ENCODE measurements at places on chromosomes 6 and 20.

DNA sequence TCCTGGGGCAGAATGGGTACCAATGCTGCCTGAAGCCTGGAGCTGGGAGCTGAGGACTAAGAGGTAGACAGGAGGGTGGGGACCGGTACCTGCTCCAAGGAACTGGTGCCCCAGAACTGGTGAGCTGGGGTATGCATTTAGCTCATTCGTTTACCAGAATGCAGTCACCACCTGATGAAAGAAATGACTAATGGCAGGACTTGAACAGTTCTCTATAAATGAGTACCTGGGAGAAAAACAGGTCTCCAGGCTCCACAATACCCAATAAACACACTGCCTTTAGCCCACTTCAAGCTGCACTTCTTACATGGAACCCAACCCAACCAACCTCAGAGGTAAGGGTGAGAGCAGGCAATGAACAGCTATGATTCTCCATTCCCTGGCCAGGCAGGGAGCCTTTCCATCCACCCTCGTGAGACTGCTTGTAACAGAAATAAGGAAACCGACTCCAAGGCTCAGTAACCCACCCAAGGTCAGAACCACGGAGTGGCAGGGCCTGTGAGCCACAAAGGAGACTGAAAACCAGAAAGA lies 15.4 kb downstream of the FKBP1A start:
- no peak for DNase-seq

DNA sequence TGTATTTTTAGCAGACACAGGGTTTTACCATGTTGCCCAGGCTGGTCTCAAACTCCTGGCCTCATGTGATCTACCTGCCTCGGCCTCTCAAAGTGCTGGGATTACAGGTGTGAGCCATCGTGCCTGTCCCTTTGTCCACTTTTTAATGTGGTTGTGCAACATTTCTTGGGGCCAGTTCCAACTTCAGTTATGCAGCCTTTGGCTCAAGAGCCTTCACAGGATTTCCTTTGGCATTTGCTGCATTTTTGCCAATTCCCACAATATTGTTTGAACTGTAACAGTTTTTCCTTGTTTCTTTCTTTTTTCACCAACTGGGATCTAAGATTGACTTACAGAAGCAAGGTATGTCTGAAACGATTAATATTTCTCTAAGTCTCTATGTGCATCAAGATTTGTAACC lies 63.6 kb downstream of the EDN1 start:
- DNase-seq, result no peak

DNA sequence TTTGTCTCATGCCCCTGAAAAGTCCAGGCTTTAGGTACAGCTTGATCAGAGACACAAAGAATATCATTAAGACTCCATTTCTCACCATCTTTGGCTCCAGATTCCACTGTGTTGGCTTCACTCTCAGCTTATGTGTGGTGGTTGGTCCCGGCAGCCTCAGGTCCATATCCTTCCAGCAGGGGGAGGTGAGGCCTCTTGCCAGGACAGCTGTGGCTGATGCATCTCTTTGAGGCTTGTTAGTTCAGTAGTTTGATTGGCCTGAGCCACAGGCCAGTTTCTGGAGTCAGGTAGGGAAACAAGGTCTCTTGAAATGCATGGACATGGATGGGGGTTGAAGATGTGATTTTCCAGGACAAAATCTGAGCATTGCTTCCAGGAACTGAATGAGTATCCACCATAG lies 62.4 kb downstream of the JAG1 start:
- DNase-seq, result no peak

- DNase-seq, result no peak
Observed at GRCh38 chr6:110609101-110609500, 132.7 kb upstream of the SLC22A16 start.

DNA sequence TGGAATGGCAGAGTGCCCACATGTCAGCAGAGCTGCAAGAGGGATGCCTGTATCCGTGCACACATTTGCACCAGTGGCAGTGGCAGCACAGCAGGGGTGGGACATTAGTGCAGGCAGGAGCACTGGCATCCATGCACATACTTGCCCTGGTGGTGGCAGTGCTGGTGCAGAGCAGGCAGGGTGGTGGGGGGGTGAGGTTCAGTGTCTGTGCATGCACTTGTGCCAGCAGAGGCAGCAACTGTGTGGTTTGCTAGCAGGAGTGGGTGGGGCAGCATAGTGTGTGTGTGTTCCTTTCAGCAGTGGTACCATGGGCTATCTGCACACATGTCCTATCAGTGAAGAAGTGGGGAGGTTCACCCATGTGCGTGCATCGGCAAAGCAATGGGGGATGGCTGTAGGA lies 151.6 kb downstream of the EPM2A start:
- DNase-seq, result no peak

- DNase-seq, result no peak
Observed at GRCh38 chr6:133539502-133540259, 298.5 kb downstream of the EYA4 start.

DNA sequence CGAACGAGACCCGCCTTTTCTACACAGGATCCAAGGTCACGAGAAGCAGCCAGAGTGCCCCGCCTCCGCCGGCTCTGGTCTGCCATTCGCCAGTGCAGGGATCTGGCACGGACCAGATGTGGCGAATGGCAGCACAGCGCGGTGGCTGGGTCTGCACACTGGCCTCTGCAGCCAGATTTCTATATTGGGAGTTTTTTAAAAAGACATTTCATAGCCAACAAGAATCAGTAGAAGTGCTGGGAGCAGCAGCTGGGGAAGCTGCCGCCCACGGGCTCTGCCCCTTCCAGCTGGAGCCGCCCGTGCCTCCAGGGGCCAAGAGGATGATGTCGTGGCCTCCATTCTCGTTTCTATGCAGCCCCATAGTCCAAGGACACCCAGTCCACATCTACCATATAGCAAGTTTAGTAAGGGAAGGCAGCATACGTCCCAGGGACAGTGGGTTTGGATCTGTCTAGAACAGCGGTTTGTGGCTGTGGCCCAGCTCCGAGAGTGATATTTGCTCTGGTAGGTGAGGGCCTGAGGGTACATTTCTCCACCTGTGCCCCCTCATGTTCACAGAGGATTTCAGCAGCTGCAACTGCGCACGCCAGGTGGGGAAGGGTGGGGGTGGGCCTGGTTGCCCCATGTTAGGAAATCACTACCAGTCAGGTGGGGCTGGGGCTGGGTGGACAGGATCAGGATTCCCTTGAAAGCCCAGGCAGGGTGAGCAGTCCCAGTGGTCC lies 333.7 kb downstream of the ZFAND3 start:
- DNase-seq, result no peak

DNA sequence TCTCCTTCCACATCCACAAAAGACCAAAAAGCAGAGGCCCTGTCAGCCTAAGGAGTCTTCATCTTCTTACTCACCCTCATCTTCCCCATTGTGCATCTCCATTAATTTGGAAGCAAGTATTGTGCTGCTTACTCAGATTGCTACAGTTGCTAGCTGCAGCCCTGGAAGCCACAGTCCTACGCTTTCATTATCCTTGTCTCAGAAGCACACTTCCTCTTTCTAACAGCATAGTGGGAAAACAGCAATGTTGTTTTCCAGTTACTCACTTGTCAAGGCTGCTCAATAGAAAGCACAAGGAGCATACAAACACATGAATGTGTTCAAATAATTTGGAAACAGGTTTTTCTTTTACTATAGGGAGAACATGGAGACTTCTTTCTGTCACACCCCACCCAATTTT lies 76.6 kb upstream of the RBM24 start:
- no peak for DNase-seq

- DNase-seq, result no peak
Observed at GRCh38 chr6:32148289-32149091, 3.2 kb downstream of the PRRT1 start.

- DNase-seq, result no peak
Observed at GRCh38 chr6:93568169-93568568, 148.8 kb upstream of the EPHA7 start.

GRCh38 chr6:105769987-105770386 lies 316.1 kb upstream of the PRDM1 start:
- DNase-seq, result no peak

DNA sequence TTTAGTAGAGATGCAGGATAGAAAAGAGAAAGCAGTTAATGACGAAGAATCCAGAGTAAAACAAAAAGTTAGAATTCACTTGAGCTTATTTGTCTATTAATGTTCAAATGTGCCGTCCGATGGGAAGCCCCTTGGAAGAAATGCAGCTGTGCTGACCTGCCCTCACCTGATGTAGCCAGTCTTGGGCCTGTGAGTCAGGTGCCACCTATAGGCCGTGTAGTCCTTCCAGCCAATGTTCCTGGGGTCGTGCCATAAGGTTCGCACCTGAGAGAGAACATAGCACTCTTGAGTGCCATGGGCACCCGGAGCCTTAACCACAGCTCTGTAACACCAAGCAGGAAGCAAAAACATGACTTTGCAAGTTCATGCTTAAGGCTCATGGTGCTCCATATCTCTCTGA lies 32.4 kb downstream of the THBS2 start:
- DNase-seq, result no peak

GRCh38 chr6:7580927-7581618 lies 8.9 kb upstream of the SNRNP48 start:
- DNase-seq, result no peak

DNA sequence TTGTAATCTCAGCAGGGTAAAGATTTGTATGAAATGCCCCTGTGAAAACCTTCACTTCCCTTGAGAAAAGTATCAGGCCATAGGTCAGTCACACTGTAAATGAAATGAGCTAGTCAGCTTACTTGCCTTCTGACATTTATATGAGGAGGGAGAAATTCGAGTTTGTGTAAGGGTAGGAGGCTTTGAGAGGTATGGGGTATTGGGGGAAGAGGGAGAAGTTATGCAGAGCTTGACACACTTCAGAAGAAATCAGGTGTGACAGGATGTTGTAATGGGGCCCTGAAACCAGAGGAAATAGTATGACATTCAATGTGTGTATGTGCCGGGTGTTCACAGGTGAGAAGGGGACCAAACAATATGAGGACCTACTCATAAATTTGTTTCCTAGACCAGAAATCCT lies 64.2 kb upstream of the CCN6 start:
- no peak for DNase-seq

DNA sequence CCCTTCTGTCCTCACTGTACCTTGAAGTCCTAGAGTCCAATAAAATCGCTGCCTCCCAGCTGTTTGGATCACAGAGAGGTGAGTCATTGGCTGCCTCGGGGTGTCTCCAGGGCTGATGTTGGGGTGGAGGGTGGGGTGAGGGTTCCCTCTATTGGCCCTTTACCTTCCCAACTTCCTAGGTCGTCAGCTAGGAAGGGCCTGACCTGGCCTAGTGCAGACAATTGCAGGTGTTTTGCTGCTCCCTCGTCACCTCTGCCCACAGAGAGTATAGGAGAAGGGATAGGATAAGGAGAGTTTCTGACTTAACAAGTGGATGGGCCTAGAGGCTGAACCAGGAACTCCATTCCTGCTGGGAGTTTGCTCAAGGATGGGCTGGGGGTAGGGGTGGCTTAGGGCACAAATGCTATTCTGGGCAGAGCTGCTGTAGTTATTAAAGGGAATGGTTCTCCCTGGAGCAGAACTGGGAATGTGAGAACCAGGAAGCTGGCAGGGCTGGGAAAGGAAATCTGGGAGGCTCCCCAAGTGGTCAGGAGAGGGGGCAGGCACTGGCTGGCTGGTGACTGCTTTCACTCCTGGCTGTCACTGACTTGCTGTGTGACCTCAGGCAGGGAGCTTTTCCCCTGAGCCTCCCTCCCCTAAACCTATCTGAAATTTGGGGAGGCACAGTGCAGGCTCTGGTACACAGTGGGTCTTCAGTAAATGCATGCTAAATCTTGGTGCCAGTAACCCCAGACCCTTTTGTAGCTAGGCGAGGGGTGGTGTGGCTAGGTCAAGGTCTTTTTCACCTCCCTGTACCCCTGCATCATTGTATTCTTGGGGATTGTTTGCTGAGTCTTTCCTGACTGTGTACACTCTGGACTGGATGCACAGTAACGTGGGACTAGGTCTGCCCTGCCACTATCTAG lies 1.5 kb downstream of the TP53INP2 start:
- DNase-seq, result no peak

- no peak for DNase-seq
Observed at GRCh38 chr20:60402189-60403058, 444.2 kb downstream of the CDH26 start.

DNA sequence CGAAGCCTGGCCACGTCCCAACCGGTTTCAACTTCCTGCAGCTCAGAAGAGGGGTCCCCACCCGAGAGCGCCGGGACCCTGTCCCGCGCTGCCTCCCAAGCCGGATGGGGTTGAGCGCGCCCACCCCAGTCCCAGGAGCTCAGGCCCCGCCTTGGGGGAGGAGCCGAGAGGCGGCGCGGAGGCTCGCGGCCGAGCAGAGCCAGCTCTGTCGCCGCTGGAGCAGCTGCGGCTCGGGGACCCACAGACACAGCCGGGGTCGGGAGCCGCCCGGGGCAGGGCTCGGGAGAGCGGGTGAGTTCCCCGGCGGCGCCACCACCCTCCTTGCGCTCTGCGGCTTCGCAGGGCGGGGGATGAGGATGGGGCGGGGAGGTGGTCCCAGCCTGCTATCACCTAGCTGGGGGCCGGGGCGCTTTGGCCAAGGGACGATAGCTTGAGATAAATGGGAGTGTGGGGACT lies at the start of gene PPP1R16B:
Gene PPP1R16B, plus strand, starts transcription at position 196 of the 456 bp plus-strand sequence. CDS start 30,229 bp downstream, outside the sequence.
- DNase-seq, result no peak

DNA sequence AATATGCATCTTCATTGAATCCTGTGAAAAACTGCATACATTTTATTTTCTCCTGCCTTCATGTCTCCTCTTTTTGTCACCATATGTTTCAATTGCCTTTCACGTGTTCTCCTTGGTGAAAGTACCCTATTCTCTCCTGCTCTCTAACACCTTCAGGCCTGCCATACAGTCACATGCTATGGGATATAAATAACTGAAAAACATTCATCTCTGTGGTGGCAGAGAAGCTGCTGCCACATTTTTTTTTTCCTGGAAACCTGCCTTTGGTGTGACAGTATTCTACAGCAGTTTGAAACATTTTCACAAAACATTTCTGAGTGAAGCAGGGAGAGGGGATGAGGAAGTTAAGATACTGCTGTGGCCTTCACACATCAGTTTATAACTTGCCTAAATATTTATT lies 44.8 kb upstream of the FBXL4 start:
- DNase-seq, result no peak

- no peak for DNase-seq
Observed at GRCh38 chr6:142162780-142163179, 15.7 kb downstream of the VTA1 start.

- no peak for DNase-seq
Observed at GRCh38 chr6:161480421-161481155, 206.7 kb upstream of the AGPAT4 start.

GRCh38 chr6:89916136-89916920 lies 22.1 kb downstream of the GJA10 start:
- no peak for DNase-seq

- DNase-seq, result no peak
Observed at GRCh38 chr20:38349856-38350255, 3.6 kb downstream of the LBP start.

- no peak for DNase-seq
Observed at GRCh38 chr20:15564981-15565380, 1008.3 kb downstream of the KIF16B start.

GRCh38 chr6:341914-342831 lies 49.4 kb upstream of the IRF4 start:
- DNase-seq, result no peak

DNA sequence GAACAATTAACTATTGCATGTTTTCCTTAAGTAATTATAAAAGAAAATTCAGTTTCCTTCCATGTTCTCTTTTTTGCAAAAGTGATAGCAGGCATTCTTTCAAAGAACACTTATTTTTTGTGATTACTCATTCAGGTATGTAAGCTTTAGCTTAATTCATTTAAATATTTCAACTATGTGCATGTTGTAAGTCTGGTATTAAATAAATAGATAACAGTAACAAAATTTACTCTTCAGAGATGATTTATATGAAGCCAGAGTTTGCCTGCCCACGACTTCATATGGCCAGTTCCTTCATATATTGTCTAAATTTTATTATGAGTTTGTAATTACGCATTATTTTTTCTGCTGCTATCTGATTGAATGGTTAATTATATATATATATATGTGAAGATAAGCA lies 110.9 kb downstream of the ADGRG6 start:
- DNase-seq, result no peak

- no peak for DNase-seq
Observed at GRCh38 chr20:57818418-57819181, 108.8 kb upstream of the PMEPA1 start.

All from skeletal muscle cell (primary cell).